ENCODE measurements at places on chromosomes 5 and 9.

- DNase-seq, result no peak
Observed at GRCh38 chr5:149452665-149453617, 73.8 kb upstream of the IL17B start.

GRCh38 chr5:78287833-78288232 lies 6.7 kb downstream of the AP3B1 start:
- no peak for DNase-seq

DNA sequence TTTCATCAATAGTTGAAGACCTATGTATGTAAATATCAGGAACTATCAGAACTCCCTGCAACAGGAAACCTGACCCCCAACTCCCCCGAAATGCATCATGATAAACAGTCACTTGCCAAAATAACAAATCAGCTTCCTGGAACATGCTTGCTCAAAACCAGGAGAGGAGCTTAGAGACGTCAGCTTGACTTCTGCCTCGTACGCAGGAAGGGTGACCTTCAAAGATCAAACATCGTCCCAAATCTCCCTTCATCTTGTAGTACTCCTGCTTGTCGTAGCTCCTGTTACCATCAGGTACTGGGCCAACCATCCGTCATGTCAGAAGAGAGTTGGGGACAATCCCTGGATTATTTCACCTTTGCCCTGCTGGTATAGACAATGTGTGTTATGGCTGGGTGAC lies 396.1 kb downstream of the GADD45G start:
- DNase-seq, result no peak

- no peak for DNase-seq
Observed at GRCh38 chr5:61362796-61363368, 30.8 kb downstream of the ZSWIM6 start.

DNA sequence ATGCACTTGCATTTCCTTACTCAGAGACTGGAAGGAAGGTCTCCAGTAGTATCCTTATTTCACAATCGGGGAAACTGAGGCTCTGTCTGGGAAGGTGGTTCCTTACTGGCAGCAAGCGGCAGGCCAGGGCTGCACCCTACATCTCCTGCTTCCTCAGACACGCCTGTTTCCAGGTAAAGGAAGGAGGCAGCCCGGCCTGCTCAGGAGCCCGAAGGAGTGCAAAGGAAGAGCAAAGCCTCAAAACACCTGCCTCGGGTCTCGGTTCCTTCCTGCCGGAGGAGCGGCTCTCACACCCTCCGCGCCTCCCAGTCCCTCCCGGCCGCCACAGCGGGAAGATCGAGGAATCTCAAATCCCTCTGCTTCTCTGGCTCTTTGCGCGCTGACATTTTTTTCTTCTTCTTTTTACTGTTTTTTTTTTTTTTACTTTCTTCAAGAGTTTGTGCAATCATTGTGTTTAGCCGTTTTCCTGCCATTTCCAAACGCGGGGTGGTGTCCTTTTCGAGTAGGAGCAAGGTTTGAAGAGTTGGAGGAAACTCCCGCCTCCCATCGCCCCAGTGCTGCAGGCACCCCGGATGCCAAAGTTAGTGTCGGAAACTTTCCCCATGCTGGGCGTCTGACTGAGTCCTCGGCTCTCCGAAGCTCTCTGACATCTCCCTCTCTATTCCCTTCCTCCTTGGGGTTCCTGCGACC lies 1.0 kb downstream of the GGTA1 start:
- DNase-seq, result no peak

GRCh38 chr5:15741591-15741990 lies 241.6 kb downstream of the FBXL7 start:
- DNase-seq, result no peak

DNA sequence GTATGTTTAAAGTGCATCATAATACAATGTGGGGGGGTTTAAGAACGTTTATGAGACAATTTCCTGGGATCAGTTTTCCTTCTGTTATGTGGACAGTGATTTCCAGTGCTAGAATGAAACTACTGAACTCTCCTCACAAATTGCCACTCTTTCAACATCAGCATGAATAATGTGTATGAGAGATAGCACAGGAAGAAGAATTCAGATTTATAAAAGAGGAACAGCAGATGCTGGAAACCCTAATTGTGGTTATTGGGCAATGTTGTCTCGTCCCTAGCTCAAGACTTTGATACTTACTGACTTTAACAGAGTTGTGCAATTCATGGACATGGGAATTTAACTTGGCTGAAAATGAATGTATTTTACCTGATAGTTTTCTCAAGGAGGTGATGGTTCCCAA lies 410.8 kb upstream of the MEF2C start:
- no peak for DNase-seq

- no peak for DNase-seq
Observed at GRCh38 chr5:135276151-135276550, 122.9 kb downstream of the MACROH2A1 start.

- no peak for DNase-seq
Observed at GRCh38 chr5:159629158-159629557, 287.1 kb upstream of the ADRA1B start.

- no peak for DNase-seq
Observed at GRCh38 chr9:27339661-27340284, 42.8 kb upstream of the EQTN start.

DNA sequence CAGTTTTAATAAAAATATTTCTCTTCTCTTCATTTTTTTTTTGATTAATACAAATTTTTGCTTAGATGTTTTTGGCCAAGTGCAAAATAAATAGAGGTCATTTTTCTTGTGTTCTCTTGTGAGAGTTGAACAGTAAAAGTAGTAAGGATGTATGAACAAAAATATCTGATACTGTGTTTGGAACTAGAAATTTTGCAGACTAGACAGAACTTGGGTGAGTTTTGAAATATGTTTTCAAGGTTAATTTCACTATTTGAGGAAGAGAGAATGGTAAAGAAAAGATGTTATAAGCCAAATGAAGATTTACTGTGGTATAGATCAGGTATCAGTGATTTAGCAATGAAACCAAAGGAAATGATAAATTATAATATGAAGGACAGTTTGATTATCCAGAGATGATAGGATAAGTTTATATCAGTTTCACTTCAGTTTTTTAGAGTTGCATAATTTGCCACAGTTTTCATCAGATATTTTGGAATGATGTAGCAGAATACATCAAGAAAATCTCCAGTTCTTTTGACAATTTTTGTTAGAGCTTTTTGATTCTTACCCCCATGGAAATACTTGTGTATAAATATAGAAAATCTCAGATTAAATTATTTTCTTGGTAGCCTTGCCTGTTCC lies 147.9 kb upstream of the VCAN start:
- no peak for DNase-seq

- DNase-seq, result no peak
Observed at GRCh38 chr5:174750711-174751110, 26.3 kb downstream of the MSX2 start.

- DNase-seq, result no peak
Observed at GRCh38 chr9:15724016-15724415, 171.2 kb downstream of the CCDC171 start.

GRCh38 chr5:91156242-91156641 lies 226.9 kb downstream of the ARRDC3 start:
- DNase-seq, result no peak

GRCh38 chr5:87437724-87438123 lies 25.0 kb upstream of the CCNH start:
- no peak for DNase-seq

DNA sequence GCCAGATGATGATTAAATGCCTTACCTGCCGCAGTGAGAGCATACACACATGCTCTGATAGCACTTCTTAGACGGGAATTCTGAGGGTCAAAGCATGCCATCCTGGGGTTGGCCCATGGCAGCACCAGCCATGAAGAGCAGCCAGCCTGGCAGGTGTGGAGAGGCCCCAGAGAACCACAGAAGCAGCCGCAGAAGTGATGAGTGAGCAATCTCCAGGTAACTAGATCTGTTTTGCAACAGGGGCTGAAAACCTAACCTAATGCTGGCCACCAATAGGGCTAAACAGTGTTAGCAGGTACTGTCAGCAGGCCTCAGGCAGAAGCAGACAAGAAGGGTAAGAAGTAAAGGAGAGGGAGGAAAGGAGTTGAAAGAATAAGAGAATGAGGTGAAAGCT lies 33.5 kb upstream of the HOMER1 start:
- no peak for DNase-seq

DNA sequence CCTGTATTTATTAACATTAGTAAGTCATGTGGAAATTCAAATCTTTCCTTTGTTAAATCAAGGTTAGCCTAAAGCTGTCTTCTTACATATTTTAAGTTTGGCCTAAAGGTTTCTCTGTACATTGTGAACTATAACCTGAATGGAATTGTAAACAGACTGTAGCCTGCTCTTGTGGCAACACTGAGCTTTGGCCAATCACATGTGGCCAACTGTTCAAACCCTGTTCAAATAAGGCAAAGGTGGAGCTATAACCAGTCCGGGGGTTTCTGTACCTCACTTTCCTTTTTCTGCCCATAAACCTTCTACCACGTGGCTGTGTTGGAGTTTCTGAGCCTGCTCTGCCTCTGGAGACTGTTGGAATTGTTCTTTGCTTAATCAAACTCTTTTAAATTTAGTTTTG lies 3.3 kb upstream of the HAPLN1 start:
- DNase-seq, result no peak

DNA sequence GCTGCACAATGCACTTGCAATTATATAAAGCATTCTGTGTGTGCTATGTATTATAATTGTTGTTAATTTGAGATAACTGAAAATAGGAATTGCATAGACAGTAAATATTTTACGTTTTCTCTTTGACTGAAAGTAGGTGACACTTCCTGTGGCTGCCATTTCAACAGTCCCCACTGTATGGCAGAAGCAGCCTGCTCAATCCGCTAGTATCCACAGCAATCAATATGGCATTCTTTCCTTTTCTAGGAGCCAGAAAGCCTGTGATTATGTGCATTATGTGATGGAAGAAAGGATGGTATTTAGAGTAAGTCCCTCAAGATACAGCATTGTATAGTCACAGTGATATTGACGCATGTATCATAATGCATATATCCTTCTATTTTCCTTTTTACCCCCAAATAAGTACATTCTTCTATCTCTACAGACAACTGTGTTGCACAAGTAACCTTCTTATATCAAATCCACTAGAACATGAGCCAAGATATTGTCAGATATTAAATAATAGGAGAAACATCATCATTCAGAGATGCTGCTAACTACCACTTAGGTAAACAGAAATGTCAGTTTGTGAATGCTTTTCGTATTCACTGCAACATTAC lies 59.7 kb downstream of the CARTPT start:
- no peak for DNase-seq

DNA sequence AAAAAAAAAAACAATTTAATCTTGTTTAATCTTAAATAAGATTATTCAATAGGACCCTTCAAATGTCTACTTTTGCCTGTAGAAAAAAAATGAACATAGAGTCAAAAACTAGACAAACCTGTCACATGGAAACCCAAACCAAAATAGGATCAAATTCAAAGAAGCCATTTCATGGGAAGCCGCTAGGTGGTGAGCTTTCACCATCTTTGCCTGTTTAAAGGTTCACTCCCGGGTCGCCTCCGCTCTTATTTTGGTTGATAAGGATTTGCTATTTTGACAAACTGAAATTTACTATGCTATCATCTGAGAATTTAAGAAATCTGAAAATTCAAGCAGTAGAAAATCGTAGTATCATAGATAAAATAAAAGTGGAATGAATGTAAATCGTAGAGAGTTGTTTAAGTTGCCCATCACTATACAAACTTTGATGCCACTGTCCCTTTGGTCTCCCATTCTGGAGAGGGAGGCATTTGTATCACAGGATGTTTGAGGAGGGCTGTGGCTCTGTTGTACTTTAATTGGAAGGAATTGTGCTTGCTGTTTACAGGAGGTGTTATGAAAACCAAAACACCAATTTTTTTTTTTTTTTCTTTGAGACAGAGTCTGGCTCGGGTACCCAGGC lies 43.5 kb upstream of the DNAH5 start:
- peak; percentile 5 for DNase-seq

- DNase-seq, result no peak
Observed at GRCh38 chr5:84361572-84361971, 23.1 kb downstream of the EDIL3 start.

DNA sequence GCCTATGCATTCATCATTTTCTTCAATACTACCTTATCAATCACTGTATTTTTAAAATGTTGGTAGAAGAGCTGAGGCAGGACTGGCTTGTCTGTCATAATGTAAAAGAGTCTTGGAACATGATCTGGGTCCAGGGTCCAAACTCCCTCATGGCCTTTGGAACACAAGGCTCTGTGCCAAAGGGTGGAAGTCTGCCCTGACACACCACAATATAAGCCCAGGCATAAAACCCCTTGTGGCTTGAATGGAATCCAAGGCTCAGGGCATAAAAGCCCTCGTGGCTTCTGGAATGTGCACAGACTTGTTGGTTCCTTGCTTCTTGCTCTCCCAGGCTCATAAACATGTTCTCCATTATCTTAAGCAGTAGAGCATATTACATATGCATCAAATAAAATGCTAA lies 48.0 kb downstream of the GABRB2 start:
- no peak for DNase-seq

GRCh38 chr5:62731022-62731421 lies 152.4 kb downstream of the LRRC70 start:
- no peak for DNase-seq

DNA sequence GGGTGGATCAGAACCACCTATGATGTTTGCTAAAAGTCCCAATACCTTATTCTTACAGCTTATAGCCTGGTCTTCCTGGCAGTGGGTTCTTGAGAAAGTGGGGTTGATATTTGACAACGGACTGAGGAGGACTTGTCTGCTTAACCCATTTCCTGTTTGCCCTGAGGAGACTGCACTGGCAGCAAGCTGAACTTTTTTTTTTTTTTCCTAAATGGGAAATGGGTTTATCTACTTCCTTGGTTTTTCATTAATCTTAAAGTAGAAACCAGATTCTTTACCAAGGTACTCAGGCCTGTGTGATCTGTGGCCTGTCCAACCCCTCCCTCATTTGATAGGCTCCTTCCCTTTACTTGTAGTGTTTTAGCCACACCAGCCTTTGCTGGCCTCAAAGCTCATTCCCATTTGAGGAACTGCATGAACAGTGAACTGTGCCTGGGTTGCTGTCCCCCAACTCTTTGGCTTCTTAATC lies 47.1 kb downstream of the C9orf57 start:
- no peak for DNase-seq

DNA sequence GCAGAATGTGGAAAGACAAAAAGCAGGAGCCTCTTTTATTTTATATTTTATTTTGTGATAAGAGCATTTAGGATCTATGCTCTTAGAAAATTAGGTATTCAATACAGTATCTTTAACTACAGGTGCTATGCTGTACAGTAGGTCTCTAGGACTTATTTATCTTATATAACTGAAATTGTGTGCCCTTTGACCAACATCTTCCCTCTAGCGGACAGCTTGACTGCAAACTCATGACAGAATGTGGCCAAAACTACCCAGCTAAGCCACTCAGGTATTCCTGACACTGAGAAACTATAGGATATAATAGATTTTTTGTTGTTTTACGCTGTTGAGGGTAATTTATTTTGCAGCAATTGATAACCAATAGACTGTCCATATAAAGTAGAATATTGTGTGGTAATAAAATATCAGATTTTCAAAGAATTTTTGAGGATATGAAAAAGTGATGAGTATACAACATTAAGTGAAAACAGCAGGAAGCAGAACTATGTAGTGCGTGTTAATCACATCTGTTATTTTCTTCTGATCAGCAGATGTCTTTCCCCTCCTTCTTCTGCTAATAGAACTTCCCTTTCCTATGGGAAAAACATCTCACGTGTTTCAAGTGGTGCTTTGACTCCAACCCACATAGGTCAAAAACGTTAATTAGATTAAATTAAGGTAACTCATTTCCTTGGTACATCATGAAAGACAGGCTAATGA lies 69.9 kb upstream of the SELENOP start:
- no peak for DNase-seq
